Fibroblast of skin of scalp (primary cell): ENCODE measurements at places on chromosomes 1 and 21.

GRCh38 chr21:41425954-41426675 lies at the start of gene MX1:
Gene MX1 (plus strand): TSS chr21:41426239. CDS start chr21:41432071, 5,832 bp downstream.
- peak; percentile 38 for DNase-seq

- DNase-seq, result no peak
Measured at GRCh38 chr1:204664384-204664651, 21.2 kb downstream of the LRRN2 start.

- DNase-seq, result no peak
Measured at GRCh38 chr1:20958430-20958829, 171.3 kb upstream of the HP1BP3 start.

DNA sequence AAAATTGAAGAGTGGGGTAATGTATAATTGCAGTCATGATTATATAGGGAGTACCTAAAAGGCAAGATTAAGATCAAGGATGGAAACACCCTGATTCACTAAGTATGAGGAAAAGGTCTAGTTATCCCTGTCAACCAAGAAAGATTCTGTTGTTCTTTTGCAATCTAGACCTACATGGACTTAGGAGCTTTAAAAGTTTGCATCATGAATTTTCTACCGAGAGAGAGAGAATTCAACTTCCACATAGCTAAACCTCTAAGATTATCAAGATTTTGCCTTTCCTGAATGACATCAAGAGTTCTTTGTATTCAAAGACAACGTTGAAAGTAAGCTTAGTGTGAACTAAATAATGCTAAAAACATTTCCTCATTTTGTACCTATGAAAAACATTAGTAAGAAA lies 78.8 kb upstream of the RBM34 start:
- DNase-seq, result no peak

GRCh38 chr1:28145728-28146127 lies 30.8 kb downstream of the PTAFR start:
- no peak for DNase-seq

GRCh38 chr1:15214527-15214926 lies 32.5 kb upstream of the FHAD1 start:
- peak; percentile 74 for DNase-seq

GRCh38 chr1:53837924-53838653 lies at the start of gene NDC1:
Gene NDC1 (minus strand): TSS chr1:53838296. CDS start chr1:53838261, 35 bp downstream.
- peak; percentile 96 for DNase-seq
